ENCODE measurements at places on chromosomes 5 and 9.
A peak's percentile ranks its signal among the peaks of the same experiment; 100 is the strongest.

DNA sequence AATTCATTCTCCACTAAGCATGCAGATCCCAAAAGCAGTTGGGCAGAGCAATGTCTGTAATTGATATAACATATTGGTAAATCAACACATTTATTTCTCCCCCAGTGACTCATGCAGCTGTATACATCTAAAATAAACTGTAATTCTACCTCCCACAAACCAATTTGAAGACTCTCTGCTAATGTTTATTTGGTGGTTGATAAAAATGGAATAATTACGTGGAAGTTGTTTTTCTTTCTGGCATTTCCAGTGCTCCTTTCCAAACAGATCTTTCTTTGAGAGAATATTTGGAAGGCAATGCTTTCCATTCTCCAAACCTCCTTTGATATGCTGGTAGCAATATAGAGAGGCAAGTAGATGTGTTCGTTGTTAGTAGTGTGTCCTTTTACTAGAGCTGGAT is 194.7 kb downstream of the CHSY3 start:
- H3K4me3 ChIP-seq = no peak overlapping the region
- no peaks in the 10 kb centered on the region for H3K36me3 ChIP-seq
- H3K4me1 ChIP-seq = peaks cover 3% of the 10 kb centered on the region
- DNase-seq = no peak

GRCh38 chr9:38178237-38178636 is 109.2 kb upstream of the SHB start:
- H3K4me3 ChIP-seq = no peak overlapping the region
- no peak for DNase-seq
- H3K36me3 ChIP-seq = no peaks in the 10 kb centered on the region
- H3K27me3 ChIP-seq = no peaks in the 10 kb centered on the region
- peaks cover 22% of the 10 kb centered on the region for H3K4me1 ChIP-seq

DNA sequence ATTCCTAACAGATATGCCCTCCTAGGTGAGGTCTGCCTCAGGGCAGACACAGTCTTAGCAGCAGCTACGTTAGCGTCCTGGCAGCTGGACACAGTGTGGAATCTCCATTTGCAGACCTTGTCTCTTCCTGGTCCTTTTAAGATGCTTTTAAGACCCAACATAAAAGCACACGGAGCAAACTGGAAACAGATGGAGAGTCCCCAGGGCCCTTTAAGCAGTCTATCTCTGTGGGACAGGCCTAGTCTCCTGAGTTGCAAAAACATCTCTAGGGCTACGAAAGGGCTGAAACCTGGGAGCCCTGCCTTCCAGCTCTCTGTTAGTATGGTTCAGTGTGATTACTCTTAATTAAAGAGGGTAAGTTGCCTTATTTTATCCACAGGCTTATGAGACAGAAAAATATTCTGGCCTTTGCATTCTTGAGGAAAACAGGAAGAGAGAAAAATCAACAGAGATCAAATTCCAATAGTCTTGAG is 66.0 kb upstream of the GNA14 start:
- no peaks in the 10 kb centered on the region for H3K27me3 ChIP-seq
- peak overlapping the region; percentile 91 for H3K27ac ChIP-seq
- H3K36me3 ChIP-seq = peaks cover 9% of the 10 kb centered on the region
- no peak overlapping the region for H3K4me3 ChIP-seq
- peaks cover 47% of the 10 kb centered on the region for H3K4me1 ChIP-seq

GRCh38 chr9:1619915-1620710 is 395.0 kb upstream of the SMARCA2 start:
- peaks cover 43% of the 10 kb centered on the region for H3K27me3 ChIP-seq
- no peak overlapping the region for H3K4me3 ChIP-seq
- H3K4me1 ChIP-seq = no peaks in the 10 kb centered on the region
- H3K27ac ChIP-seq = no peak overlapping the region
- H3K36me3 ChIP-seq = no peaks in the 10 kb centered on the region

GRCh38 chr5:123439709-123440108 is 16.5 kb upstream of the CEP120 start:
- no peak overlapping the region for H3K27ac ChIP-seq
- H3K4me3 ChIP-seq = no peak overlapping the region
- no peaks in the 10 kb centered on the region for H3K36me3 ChIP-seq

- peaks cover 18% of the 10 kb centered on the region for H3K36me3 ChIP-seq
- no peak for DNase-seq
- H3K4me1 ChIP-seq = peaks cover 13% of the 10 kb centered on the region
- H3K27ac ChIP-seq = no peak overlapping the region
Measured at GRCh38 chr9:35609001-35609819, 4.1 kb downstream of the TESK1 start.

DNA sequence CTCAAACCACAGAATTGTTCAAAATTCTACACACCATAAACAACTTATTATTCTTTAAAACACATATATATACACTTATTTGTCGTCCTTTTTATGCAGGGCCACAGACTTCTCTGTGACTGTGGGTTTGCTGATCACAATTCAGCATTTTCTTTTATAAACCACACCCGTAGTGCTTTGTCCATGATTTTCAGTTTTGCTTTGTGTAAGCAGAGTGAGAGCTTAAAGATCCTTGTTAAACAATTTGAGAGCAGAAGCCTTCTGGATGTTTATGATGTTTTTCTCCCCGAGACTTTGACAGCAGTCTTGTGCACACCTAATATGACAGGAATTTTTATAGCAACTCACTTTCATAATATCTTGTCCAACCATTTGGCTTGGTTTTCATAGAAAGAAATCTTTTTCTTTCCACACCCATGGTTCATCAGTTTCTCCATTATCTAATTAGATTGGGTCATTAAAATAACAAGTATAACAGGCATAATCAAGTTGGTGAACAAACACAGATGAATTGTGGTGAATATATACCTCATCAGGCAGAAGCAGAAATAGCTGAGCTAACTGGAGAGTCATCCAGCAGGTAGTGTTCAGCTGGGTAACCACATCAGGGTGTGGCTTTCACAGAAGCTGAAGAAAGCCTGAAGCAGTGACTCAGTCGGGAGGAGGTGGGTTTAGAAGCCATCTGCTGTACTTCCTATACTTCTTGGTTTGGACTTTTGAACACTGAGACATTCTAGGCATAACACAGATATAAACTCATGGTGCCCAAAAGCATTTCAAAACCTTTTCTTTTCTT is 232.8 kb downstream of the DOCK8 start:
- peaks cover 29% of the 10 kb centered on the region for H3K36me3 ChIP-seq
- no peak overlapping the region for H3K4me3 ChIP-seq
- DNase-seq = no peak
- H3K27me3 ChIP-seq = no peaks in the 10 kb centered on the region

- peaks cover 5% of the 10 kb centered on the region for H3K4me1 ChIP-seq
- H3K27ac ChIP-seq = no peak overlapping the region
- H3K27me3 ChIP-seq = peaks cover 15% of the 10 kb centered on the region
- no peak for DNase-seq
Measured at GRCh38 chr9:94644543-94644942, 5.2 kb upstream of the FBP1 start.

GRCh38 chr5:370959-371810 is 49.7 kb downstream of the AHRR start:
- peaks cover 7% of the 10 kb centered on the region for H3K36me3 ChIP-seq
- peak; percentile 37 for DNase-seq
- H3K4me1 ChIP-seq = peaks cover 36% of the 10 kb centered on the region
- peaks cover 24% of the 10 kb centered on the region for H3K27me3 ChIP-seq
- H3K4me3 ChIP-seq = no peak overlapping the region
- H3K27ac ChIP-seq = peak overlapping the region; percentile 76

- no peak overlapping the region for H3K4me3 ChIP-seq
- H3K27me3 ChIP-seq = peaks cover 58% of the 10 kb centered on the region
- no peak overlapping the region for H3K27ac ChIP-seq
- H3K4me1 ChIP-seq = no peaks in the 10 kb centered on the region
- H3K36me3 ChIP-seq = no peaks in the 10 kb centered on the region
Measured at GRCh38 chr5:1401536-1402138, 43.6 kb downstream of the SLC6A3 start.

- no peaks in the 10 kb centered on the region for H3K27me3 ChIP-seq
- DNase-seq = no peak
- no peaks in the 10 kb centered on the region for H3K36me3 ChIP-seq
Measured at GRCh38 chr5:130549884-130550561, 615.0 kb downstream of the HINT1 start.

- no peak overlapping the region for H3K4me3 ChIP-seq
- peaks cover 10% of the 10 kb centered on the region for H3K4me1 ChIP-seq
- peaks cover 18% of the 10 kb centered on the region for H3K36me3 ChIP-seq
Measured at GRCh38 chr9:36086442-36086841, 49.7 kb downstream of the RECK start.
